ENCODE measurements at places on chromosomes 5 and 9.

- DNase-seq: no peak
Measured at GRCh38 chr9:20407013-20407412, 215.3 kb downstream of the MLLT3 start.

- DNase-seq: no peak
Measured at GRCh38 chr9:70510157-70510770, 95.8 kb upstream of the KLF9 start.

DNA sequence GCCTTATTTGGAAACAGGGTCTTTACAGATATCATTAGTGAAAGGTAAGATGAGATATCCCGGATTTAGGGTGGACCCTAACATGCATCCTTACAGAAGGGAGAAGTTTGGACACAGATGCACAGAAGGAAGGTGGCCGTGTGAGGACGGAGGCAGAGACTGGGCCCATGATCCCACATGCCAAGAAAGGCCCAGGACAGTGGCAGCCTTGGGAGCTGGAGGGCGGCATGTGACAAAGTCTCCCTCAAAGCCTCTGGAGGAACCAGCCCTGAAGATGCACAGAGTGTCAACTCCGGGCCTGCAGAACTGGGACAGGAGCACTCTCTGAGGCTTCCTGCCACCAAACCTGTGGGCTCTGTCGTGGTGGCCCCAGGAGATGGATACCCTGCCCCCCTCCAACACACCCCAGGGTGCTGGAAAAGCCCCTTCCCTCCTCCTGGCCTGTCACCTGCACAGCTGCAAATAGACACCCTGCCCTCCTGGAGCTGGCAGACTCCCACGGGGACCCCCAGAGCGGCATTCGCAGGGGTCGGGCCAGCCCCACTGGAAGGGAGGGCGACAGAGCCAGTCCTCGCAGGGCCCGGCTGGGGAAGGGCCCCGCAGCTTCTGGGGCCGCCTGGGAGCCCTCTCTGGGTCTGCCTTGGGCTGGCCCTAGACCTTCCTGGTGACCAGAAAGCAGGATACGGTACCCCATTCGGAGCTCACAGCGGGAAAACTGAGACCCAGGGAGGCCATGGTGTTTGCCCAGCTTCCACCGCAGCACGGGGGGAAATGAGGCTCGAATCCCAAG lies 7.9 kb downstream of the NACC2 start:
- no peak for DNase-seq

DNA sequence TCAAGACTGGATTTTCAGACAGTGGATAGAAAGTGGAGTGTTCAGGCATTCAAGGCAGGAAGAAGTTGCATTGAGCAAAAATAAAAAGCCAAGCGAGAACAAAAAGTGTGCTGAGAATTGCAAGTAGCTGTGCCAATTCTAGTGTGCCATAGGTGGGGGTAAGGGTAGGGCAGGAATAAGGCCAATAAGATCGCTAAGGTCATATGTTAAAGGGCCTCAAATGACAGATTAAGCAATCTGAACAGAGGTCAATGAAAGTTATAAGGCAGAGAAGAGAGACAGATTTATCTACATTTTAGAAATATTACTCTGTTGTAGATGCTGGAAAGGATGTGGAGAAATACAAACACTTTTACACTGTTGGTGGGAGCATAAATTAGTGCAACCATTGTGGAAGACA lies 36.4 kb downstream of the NADK2 start:
- DNase-seq: no peak

DNA sequence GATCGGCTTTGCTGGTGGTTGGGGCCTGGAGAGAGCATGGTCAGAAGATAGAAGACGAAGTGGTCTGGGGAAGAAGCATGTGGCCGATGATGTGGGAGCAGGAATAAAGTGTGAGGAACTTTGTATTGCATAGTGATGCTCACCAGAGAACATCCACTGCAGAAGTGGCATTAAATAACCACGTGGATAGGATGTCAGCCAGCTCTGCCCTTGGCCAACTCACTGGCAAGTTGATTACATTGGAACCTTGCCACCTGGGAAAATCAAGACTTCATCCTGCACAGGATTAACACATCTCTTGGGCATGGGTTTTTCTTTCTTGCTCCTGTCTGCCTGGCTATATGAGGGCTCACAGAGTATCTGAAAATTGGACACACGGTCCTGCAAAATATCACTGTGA lies 217.4 kb downstream of the DMRT2 start:
- DNase-seq: no peak

DNA sequence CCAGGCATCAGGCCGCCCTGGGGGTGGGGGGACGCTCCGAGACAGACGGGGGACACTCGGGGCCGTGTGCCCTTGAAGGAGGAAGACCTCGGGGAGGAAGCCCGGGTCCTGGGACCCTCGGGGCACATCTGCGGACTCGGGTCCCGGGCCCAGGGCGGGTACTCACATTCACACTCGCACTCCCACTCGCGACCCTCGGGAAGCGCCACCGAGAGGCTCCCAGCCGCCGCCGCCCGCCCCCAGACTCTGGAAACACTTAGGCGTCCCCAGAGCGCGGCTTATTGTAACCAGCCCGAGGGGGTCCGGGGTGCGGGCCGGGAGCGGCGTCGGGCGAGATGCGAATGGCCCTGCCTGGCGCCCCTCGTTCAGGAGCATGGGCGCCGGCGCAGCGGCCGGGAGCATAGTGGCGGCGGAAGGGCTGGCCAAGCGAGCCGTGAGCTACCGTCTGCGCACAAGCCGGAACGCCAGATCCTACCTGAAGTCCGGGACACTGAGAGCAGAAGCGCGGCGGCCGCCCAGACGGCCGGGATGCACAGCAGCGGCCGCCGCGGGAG lies 559 bp downstream of the ROR2 start:
- no peak for DNase-seq

DNA sequence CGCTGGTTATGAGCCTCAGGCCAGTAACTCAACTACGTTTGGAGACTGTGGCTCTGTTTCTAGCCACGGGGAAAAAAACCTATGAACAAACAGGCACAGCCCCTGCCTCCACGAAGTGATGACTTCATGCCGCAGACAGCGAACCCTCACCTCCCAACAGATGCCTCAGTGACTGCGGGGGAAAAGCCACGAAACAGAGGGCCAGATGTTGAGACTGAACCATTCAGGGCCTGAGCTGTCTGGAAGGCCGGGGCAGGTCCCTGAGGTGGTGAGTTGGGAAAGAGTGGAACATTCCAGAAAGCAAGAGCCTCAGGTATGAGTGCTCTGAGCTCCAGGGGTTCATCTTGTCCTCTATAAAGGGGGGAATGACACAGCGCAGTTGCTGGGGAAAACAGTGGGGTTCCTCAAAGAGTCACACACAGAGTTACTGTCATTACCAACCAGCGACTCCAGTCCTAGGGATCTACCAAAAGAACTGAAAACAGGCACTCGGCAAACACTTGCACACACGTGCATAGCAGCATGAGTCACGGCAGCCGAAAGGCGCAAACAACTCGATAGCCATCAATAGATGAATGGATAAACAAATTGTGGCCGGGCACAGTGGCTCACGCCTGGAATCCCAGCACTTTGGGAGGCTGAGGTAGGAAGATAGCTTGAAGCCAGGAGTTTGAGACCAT lies 15.3 kb downstream of the PLPP7 start:
- no peak for DNase-seq

DNA sequence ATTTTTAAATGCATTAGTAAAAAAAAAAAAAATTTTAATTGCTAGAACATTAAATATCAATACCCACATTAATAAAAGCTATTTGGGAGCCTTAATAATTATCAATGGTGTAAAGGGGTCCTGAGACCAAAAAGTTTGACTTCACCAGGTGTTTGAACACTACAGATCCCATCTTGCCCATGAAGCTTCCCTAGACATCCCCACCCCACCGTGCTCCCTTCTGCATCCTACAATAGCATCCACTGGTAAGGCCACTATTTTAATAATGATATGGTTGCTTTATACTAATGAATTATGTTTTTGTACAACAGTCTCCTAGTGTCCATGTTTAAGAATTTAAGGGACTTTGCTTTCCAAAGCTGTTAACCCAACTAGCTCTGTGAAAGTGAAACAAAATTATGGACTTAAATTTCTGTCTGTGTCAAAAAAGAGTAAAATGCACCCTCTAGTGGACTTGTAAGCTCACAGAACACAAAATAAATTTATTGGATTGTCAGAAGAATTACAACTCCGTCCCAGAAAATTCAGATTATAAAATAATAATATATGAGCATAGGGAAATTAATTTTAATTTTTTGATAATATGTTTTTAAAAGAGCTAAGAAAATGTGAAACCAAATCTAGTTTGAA lies 76.0 kb downstream of the ARL15 start:
- no peak for DNase-seq

- no peak for DNase-seq
Measured at GRCh38 chr9:93326056-93326455, 125.4 kb upstream of the FAM120A start.

- no peak for DNase-seq
Measured at GRCh38 chr5:123865641-123866040, 353.7 kb downstream of the CSNK1G3 start.

DNA sequence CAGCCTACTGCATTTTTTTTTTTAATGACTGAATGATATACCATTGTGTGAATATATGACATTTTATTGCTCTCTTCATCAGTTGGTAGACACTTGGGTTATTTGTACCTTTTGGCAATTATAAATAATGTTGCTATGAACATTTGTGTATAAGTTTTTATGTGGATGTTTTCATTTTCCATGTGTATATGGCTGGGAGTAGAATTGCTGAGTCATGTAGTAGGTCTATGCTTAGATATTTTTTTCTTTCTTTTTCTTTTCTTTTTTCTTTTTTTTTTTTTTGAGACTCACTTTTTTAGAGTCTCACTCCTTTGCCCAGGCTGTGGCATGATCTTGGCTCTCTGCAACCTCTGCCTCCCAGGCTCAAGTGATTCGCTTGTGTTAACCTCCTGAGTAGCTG lies 32.9 kb upstream of the FAM120AOS start:
- no peak for DNase-seq

DNA sequence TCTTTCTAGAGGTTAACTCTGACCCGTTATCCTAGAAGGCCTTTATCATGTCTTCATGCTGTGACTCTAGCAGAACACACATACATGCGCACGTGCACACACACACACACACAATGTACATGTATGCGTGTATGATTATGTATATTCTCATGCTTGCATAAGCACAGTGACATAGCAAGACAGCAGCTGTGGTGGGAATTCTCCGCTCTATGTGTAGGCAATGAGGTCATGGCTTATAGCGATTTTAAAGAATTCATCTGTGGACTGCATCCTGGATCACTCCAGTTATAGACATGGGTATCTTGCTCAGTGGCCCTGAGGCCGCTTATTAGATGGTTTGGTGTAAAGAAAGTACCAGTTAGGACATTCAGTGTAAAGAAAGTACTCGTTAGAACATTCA lies 106.2 kb downstream of the FBXL7 start:
- no peak for DNase-seq

DNA sequence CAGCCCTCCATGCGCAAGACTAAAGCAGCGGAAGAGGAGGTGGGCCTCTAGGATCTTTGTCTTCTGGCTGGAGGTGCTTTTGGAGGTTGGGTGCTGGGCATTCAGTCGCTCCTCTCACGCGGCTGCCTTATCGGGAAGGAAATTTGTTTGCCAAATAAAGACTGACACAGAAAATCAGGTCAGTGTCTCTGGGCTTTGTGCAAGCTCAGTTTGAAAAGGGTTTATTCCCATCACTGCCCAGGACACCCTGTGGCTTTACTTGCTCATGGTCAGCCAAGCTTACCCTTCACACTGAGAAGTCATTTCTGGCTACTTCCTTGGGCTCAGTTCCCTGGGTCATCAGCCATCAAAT lies 10.5 kb downstream of the SLC2A8 start:
- no peak for DNase-seq

DNA sequence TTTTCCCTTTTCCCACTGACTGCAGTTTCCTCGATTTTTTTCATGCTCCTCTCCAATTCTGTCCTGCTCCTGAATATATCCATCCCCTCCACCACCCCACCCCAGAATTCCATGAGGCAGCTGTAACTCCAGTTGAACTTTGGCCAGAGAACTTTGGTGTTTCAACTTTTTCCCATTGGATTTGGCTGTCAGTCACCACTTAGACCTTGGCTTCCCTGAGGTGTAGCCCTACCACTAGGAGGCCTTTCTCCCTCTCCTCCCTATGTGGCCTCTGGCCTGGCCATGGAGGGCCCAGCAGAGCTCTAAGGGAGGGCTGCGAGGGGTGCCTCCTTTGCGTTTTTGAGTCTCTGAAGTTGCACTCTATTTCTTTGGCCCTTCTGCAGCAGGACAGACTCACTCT lies 261.3 kb downstream of the PIK3R1 start:
- DNase-seq: no peak

- no peak for DNase-seq
Measured at GRCh38 chr5:141880961-141881801, 3.0 kb upstream of the PCDH1 start.

GRCh38 chr5:10209004-10209403 lies 40.7 kb downstream of the ATPSCKMT start:
- no peak for DNase-seq

GRCh38 chr9:19161257-19162025 lies 34.1 kb upstream of the PLIN2 start:
- no peak for DNase-seq

- no peak for DNase-seq
Measured at GRCh38 chr9:84002344-84002743, 21.7 kb downstream of the RMI1 start.

GRCh38 chr9:10566848-10567247 lies 46.0 kb downstream of the PTPRD start:
- no peak for DNase-seq

DNA sequence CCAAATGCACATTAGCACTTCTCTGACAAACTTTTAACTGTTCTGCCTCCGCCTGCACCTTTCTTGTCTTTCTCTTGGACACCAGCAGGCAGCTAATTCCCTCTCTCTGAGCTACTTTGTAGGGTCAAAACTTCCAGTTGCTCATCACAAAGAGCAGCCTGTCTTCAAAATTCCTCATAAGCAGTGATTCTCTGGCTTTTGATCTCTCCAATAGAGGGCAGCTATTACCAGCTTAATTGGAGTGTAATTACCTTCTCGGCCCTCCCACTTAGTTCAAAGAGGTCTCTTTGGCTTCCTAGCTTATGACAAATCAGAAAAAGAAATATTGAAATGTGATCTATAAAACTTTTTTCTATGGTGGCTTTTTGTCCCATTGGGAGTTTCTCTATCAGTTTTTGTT lies 43.6 kb upstream of the RAD23B start:
- DNase-seq: no peak

GRCh38 chr9:124694414-124695279 lies 76.5 kb downstream of the NR6A1 start:
- no peak for DNase-seq

DNA sequence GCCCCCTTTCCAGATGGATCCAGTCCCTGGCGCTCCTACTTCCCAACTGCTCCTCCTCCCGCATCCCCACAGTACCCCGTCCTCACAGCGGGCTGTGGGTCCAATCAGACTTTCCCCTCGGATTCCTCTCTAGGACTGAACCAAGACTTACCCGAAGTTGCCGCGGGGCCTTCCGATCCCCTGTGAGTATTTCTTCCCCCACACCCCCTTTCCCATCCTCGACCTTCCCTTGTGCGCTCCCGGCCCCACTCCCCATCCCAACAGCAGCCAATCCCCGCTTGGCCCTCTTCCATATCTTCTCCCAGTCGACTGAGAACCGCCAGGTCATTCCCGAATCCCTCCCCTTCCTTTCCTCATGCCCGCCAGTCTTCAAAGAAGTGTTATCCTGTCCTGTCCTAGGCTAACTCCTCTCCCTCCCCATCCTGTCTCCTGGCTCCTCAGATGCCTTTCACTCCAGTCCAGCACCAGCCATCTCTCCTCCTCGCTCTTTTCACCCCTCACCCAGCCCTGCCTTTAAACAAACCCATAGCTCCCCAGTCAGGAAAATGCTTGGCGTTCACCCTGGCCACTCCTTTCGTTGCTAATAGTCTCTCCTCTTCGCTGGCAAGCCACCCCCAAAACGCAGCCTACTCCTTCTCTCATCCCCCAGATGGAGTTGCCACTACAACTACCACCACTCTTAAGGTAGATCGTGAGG lies 646 bp downstream of the SWI5 start:
- no peak for DNase-seq
